Mesenteric fat pad (tissue), 1 donor: ENCODE measurements at places on chromosomes 2 and 18. TPM values are rescaled to one million over a fixed set of nuclear protein-coding genes. Genes with fewer than 3 reads are reported as not detected.

GRCh38 chr18:4358618-4359017 lies 96.5 kb downstream of the DLGAP1 start:
- DNase-seq: no peak

CYP20A1 gene
- total RNA-seq: 23.7 TPM

- DNase-seq: no peak
Measured at GRCh38 chr18:32093102-32093511, 1.4 kb downstream of the RNF138 start.

CPO gene
- 0.84 TPM for total RNA-seq

GRCh38 chr2:65050931-65051330 lies 5.3 kb upstream of the CEP68 start:
- no peak for DNase-seq

GRCh38 chr2:176526995-176527901 lies 258.0 kb downstream of the MTX2 start:
- no peak for DNase-seq

DNA sequence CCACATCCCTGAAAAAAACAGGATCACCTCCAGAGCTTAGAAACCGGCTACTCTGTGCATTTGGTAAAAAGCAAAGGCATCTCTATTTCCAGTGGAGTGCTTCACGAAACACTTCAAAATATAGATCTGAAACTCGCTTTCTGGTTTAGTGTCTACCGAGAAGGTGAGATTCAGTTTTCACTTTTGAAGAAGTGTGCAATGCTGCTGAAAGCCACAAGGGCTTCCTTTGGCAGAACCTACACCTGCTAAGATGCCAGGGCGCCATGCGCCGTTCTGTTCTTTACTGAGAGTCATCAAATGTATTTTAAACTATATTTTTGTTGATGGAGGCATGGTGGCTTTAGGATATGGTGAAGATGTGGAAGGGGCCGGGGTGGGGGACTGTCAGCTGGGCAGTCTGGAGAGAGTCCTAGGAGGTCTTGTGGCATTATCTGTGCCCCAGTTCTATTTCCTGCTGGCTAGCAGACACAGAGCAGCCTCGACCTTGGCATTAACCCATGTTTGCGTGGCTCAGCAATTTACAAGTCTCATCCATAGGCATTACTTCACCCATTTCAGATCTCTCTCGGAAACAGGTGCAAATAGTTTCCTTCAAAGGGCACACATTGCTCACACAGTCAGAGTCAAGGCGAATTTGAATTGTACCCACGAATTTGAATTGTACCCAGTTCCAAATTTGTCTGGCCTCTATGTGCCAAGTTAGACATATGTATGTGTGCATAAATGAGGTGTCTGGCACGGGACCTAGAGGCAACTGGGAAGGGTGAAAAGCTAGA lies 46.7 kb upstream of the KCNF1 start:
- no peak for DNase-seq

MAP3K19 gene
- total RNA-seq: not detected

- no peak for DNase-seq
Measured at GRCh38 chr2:28705751-28706440, 45.7 kb upstream of the PPP1CB start.

CD207 gene
- 0.29 TPM for total RNA-seq

DNA sequence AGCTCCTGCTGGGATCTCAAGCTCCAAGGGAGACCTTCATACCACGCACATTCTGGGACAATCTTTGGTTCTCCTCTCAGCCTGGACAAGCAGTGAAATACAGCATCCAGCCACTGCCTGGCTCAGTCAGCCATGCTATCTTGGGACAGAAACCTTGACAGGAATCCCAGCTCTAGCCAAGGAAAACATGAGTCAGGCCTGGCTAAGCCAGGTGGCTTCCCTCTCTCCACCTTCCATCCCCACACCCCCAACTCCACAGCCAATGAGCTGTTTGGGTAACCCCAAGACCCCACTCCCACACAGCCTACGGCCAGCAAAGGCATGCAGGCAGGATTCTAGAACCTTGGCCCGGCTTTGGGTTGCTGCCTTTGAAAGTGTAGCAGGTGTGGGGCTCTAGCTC lies 64.9 kb downstream of the MCFD2 start:
- no peak for DNase-seq

DNA sequence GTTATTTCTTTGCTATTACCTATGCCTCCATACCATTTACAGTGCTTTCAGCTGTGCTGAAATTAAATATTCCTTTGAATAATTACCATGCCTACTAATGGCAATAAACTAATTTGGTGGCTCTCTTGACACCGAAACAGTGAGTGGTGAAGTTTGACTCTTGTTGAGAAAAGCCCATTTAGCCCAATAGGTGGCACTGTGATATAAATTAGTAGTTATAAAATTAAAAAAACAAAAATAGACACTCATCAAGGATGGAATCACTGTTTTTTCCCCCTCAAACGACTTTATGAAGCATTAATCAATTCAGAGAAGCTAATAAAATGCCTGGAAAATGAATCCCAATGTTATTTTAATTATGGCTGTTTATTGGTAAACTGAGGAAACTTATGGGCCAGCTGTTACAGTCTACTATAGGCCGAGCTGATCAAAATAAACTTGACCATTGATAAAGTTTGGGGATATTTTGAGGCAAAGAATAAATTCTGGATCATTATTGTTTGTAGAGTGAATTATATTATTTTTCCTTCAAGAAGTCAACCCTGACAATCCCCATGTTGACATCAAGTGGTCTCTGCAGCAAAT lies 339.6 kb downstream of the TRIB2 start:
- DNase-seq: no peak

GRCh38 chr2:203694191-203694590 lies 12.2 kb upstream of the CD28 start:
- DNase-seq: no peak

- no peak for DNase-seq
Measured at GRCh38 chr2:181574321-181574720, 82.6 kb downstream of the CERKL start.

FOXD4L1 gene
- total RNA-seq: not detected

RTP5 gene
- not detected for total RNA-seq

PDE1A gene
- 7.1 TPM for total RNA-seq

DNA sequence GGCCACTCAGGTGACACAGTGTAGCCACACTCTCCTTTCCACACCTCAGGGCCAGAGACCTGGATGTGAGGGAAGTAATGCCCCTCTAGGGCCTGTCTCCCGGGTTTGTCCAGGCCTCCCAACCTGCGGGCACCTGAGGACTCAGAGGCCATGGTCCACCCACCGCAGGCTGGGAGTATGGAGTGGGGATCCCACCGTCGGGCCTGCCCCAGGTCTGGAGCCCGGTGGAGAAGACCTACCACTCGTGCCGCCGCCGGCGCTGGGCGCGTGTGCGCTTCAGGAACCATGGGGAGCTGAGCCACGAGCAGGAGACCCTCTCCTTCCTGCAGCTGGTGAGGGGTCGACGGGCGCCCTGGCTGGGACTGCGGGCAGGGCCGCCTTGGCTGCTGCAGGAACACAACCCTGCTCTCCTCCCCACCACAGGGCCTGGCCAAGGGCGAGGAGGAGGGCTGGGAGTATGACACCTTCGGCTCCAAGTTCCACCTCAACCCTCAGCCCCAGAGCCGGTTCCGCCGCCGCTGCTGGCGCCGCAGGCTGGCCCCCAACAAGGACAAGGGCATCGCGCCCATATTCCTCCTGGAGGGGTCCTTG lies 48.6 kb downstream of the FER1L5 start:
- no peak for DNase-seq

GRCh38 chr2:56484906-56485305 lies 301.1 kb downstream of the CCDC85A start:
- DNase-seq: no peak
